T follicular helper cell (primary cell): ENCODE measurements at places on chromosomes 1 and 21.

- DNase-seq, result no peak
Measured at GRCh38 chr1:153389401-153389800, 1.5 kb downstream of the S100A8 start.

GRCh38 chr1:3463891-3464648, 9.6 kb downstream of the ARHGEF16 start:
- no peak for DNase-seq

GRCh38 chr1:182781841-182782586, 7.6 kb upstream of the NPL start:
- peak; percentile 40 for DNase-seq

DNA sequence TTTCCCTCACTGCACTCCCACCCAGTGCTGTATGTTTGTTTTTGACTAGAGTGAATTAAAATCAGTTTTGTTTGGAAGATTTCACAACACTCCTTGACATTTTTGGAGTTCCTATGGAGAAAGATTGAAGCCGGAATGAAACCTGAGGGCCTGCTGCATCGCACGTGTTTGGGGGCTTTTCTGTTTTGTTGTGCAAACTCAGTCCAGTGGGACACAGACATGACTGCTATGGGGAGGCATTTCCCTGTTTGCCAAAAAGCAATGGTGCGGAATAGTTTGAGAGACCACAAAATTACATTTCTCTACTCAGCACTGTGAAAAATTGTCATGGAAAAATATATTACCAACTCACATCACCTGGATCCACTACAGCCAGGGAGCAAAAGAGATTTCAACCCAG, 43.8 kb upstream of the KCNE2 start:
- DNase-seq, result no peak

DNA sequence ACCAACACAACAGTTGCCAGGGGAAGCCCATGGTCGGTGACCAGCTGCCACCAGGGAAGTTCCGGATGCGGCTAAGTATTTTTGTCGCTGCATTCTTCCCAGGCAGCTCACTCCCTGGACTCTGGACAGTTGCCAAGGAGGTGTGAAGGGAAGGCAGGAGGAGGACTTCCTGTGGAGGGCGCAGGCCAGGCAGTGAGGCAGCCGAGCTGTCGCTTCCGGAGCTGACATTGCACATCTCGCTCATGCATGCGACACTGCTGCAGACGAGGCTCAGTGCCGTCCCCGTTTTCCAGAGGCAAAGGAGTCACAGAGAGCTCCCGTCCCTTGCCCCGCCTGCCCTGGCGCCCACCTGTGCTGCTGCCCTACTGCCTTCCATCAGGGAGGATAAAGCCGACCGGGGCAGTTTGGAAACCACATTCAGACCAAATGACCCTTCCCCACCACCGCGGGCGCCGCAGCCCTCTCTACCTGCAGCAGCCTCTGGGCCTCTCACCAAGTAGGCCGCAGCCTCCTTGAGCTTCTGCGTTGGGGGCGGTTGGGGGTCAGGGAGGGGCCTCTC, 81.4 kb downstream of the NENF start:
- no peak for DNase-seq

GRCh38 chr21:45043541-45044020, 30.8 kb upstream of the ADARB1 start:
- DNase-seq, result no peak

DNA sequence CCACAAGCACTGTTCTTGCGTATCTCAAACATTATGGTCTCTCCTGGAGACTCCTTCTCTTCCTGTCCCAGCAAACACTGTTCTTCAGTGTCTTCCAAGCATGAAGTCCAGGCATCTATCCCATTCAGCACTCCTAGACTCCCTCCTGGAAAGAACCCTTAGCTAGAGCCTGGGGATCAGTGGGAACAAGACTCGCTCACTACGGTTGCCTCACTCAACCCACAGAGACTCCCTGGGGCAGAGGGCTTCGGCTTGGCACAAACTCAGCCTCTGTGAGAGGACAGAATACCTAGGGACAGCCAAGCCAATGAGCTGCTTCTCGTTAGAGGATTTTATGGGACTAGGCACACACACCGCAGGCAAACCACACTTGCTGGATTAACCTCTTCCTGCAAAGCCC, 86.5 kb upstream of the IPO9 start:
- no peak for DNase-seq

DNA sequence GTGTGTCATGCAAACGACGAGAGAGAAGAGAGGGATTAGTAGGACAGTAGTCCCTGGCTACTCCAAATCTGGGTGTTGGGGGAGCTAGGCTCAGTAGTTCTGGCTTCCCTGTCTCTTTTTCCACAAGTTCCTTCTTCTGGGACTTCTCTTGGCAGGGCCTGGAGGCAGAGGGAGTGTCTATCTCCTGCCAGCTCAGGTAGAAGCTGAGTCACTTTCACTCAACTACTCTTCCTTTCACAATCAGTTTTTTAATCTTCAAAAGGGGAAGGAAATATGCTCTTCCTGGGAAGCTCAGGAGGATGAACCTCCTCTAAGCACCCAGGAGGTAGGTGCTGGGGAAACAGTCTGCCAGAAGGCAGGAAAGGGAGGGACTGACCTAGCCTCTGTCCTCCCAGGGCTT, 35.2 kb upstream of the MAGOH start:
- DNase-seq, result no peak

- DNase-seq, result no peak
Measured at GRCh38 chr1:185627171-185627570, 107.0 kb upstream of the HMCN1 start.

GRCh38 chr21:24714646-24715200, 892.6 kb downstream of the MRPL39 start:
- no peak for DNase-seq

DNA sequence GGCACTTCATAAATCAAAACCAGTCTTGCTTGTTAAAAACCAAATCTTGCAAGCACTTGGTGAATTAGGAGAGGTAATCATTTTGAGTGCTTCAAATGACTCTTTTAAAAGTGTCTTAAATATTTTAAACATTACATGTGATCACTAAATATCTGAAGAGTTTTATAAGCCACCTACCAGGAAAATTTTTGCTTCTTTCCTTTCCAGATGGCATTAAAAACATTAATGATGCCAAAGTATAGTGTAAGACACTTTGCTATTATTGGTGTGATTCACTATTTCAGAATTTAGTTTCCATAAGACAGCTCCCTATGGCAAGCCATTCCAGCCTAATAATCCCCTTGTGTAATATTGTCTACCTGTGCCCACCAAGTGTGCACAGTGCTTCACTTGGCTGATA, 548.8 kb upstream of the ADAMTS5 start:
- no peak for DNase-seq

DNA sequence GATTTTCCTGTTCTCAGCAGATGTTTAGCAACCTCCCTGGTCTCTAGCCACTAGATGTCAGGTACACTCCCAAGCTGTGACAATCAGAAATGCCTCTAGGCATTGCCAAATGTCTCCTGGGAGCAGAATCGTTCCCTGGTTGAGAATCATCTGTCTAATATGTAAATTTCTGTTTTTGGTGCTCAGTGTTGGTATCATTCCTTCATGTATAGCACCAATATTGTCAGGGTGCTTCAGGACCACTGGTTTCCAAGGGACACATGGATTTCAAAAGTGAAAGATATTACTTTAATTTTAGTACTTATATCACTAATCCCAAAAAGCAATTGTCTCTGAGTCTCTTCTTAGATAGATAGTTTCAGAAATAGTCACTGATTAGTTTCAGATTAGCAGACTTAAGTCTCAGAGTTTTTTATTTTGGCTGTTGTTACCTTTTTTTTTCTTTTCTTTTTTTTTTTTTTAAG, 160.1 kb downstream of the PTPRC start:
- DNase-seq, result no peak

- no peak for DNase-seq
Measured at GRCh38 chr1:85473390-85473789, 8.4 kb upstream of the DDAH1 start.

GRCh38 chr21:38920631-38921398, 115.1 kb downstream of the ETS2 start:
- no peak for DNase-seq

DNA sequence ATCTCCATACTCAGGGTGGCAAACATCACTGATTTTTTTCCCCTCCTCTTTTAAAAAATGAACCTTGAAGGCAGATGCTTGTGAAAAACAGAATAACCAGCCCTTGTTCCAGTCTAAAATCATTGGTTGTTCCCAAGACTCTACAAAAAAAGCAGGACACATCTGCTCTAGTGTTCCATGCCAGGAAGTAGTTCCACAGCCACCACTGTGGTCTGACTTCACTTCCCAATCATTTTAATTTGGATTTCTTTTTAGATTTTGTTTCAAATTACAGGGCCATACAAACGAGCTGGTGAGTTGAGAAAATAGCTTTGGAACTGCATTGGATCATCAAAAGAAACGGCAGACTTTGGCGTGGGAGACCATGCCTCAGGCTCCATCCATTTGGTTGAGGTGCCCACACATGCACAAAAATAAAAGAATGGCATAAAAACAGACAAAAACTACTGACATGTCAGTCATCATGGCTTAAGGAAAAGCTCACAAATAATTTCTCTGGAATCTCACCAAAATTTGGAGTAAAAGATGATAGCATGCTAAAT, 210.0 kb downstream of the GABPA start:
- no peak for DNase-seq

DNA sequence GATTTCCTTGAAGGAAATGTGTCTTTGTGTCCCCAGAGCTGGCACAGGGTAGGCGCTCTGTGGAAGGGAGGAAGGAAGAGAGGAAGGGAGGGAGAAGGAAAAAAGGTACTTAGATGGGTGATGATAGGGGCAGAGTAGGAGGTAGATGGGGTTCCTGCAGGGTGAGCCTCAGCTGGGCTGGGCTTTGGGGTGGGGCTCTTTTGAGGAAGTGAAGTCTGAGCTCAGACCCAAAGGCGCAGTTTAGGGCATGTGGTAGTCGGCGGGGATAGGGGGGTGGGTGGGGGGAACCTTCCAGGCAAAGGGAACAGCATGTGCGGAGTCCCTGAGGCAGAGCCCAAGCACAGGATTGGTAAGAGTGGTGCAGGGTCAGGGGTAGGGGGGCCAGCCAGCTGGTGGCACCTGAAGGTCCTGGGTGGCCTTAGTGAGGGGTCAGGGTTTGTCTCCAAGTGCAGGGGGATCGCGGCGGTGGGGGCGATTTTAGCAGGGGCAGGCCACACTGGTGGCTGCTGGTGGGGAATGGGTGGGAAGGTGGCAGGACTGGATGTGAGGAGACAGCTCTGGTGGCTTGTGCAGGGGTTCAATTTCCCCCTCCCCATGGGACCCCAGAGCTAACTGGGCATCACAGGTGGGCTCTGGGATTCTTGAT, 8.4 kb upstream of the HTR6 start:
- DNase-seq, result no peak

GRCh38 chr1:153963030-153963849, at the start of gene SLC39A1:
TSS of gene SLC39A1 (minus strand) at chr1:153963537. CDS start at chr1:153962715, 822 bp downstream.
- peak; percentile 94 for DNase-seq

DNA sequence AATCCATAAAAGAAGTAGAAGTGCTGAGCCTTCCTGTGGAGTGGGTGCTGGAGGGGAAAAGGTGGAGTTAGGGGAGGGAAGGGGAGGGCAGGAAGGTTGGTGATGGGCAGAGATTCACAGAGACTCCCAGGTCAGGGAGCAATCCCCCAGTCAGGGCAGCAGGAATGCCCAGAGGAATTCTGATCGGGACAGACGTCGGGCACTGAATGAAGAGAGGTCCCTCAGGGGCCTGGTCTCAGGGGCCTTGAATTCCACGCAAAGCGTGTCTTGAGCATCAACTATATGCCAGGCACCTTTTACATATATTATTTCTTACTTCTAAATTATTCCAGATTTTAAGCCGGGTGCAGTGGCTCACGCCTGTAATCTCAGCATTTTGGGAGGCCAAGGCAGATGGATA, 7.2 kb upstream of the PADI1 start:
- DNase-seq, result no peak

DNA sequence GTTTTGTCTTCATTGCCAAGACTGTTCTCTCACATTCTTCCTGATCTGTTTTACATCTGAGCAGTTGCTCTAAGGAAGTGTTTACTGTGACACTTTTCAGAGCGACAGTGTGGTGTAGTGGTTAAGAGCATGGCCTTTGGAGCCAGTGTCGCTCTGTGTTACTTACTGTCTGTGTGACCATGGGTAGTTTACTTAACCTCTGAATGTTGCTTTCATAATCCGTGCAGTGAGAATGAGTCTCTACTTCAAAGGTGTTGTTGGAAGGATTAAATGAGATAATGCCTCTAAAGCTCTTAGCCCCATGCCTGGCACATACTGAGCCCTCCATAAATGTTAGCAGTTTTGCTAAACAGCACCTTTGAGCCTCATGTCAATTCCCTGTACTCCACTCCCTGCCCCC, 35.9 kb upstream of the ZFP69B start:
- DNase-seq, result no peak

DNA sequence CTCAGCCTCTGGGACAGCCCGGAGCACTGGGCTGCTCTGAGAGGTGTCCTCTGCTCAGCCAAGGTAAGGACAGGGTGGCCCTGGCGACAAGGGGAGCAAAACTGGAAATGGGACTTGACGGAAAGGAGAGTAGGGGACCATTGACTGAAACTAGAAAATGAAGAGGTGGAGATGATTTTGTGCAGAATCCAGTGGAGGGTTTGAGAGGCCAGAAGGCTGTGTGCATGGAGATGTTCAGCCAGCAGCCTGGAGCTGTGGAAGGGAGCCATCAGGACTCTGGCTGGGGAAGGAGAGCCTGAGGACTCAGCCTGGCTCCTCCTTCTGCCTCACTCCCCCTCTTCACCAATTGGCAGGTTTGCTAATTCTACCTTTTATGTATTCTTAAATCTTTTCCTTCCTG, 114.2 kb downstream of the EDEM3 start:
- no peak for DNase-seq

DNA sequence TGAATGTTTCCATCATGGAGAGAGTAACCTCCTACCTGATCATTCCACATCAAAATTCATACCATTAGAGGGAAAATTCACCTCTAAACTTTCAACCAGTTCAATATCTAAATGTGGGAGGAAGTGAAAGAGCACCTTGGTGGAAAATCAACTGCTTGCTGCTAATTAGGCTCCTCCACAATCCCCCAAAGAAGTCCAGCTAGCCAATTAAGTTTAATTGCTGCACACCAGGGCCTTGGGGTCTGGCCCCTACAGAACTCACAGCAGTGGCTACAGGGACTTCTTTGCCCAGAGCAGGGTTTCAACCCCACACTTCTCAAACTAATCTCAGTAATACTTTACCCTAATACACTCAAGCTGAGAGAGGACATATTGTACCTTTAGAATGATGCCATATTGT, 62.1 kb downstream of the RGS21 start:
- no peak for DNase-seq
